ENCODE measurements at places on chromosomes 6 and 20.

- DNase-seq = no peak
These were observed 288.5 kb upstream of the CNR1 start for GRCh38 chr6:88454658-88455057.

- DNase-seq = no peak
These were observed 10.0 kb upstream of the FAM210B start for GRCh38 chr20:56348746-56349145.

DNA sequence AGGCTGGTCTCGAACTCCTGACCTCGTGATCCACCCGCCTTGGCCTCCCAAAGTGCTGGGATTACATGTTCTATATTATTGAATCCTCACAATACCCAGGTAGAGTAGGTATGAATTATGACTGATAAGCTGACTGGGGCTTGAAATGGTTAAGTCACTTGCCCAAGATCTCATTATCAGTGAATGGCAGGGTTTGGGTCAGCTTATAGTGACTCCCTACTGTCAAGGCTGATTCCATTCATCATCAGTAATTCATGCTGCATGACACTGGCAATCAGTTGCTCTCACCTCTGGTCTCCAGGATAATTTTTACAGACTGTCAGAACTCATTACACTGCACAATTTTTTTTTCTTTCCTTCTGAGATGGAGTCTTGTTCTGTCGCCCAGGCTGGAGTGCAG lies 127.6 kb downstream of the KIF13A start:
- DNase-seq = no peak

- no peak for DNase-seq
These were observed 17.1 kb upstream of the BPI start for GRCh38 chr20:38286586-38287531.

DNA sequence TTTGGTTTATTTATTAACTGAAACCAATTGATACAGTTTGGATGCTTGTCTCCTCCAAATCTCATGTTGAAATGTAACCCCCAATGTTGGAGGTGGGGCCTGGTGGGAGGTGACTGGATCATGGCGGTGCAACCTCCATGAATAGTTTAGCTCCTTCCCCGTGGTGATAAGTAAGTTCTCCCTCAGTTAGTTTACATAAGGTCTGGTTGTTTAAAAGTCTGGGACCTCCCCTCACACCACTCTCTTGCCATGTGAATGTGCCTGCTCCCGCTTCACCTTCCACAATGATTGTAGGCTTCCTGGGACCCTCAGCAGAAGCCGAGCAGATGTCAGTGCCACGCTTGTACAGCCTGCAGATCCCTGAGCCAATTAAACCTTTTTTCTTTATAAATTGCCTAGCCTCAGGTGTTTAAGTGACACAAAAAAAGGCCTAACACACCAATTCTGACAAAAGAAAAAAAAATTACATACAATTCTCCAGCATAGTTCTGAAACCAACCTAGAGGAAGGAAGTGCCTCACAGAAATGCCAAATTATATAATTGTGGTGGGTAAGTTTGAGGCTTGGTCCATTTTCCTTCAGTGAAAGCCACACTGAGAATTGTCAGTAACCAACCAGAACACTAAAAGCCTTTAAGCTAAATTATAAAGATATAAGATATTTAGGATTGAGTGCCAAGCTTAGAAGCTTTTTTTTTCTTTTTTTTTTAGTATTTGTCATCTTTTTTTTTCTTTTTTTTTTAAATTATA lies 15.0 kb downstream of the MAP7 start:
- no peak for DNase-seq

DNA sequence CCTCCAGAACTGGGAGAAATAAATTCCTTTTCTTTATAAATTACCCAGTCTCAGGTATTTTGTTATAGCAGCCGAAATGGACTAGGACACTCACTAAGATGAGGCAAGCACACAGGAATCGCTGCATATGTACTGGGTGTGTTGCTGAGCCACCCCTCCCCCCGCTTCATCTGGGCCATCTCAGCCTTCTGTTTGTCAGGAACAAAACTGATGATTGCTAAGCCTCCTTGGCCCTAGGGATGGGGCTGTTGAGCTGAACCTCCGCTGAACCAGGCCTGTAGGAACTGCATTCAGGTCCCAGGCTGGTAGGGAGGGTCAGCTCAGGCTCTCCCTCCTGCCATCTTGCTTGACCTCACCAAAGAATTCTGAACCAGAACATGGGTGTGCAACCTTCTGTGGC lies 108.6 kb downstream of the MAP3K7 start:
- no peak for DNase-seq

GRCh38 chr6:167208819-167209576 lies 51.2 kb upstream of the GPR31 start:
- DNase-seq = no peak

GRCh38 chr20:7371518-7372163 lies 568.6 kb downstream of the HAO1 start:
- no peak for DNase-seq

DNA sequence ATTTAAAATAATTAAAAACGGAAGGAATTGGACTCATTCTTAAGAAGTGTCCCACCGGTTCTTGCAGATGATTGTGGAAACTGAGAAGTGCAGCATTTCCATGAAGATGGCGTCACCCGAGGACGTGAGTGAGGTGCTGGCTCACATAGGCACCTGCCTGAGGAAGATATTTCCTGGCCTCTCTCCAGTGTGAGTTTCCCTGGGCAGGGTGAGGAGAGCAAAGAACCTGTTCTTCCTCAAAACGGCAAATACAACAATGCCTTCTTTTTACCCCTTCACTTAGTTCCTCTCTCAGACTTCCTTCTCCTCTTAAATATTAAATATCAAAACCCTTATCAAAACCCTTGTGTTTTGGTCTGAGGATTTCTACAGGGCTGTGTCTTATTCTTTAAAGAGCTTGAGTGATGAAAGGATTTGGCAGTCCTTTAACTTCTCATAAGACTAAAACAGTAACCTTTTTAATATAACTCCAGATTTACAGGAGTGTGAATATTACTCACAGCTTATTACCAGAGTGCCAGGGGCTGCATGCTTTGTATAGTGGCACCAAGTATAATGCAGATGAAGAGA lies 156.3 kb downstream of the CARMIL1 start:
- no peak for DNase-seq

DNA sequence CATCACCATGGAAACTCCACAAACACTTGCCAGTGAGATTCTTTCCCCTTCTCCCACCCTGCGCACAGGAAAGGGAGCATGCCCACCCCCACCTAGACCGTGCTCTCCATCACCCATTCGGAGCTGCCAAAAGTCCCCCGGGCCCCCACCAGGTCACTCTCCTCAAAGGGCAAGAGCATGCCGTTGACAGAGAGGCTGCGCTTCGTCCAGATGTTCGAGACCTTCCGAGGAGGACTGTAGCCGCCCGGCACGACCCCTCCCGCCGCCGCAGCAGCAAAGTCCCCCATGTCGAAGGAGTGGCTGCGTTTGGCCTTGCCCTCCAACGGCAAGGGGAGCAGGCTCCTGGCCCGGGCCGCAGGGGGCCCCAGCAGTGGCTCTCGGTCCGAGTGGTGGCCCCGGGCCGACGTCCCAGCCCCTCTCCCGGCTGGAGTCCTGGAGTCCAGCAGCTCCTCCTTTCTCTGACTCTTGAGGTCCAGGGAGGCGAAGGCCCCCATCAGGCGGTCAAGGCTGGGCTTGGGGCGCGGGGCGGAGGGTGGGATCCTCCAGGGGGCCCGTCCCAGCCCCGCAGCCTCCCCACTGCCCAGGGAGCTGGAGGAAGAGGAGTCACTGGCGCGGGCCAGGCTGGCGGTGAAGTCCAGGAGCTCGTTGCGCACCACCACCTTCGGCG lies 195.2 kb downstream of the LRFN2 start:
- no peak for DNase-seq

DNA sequence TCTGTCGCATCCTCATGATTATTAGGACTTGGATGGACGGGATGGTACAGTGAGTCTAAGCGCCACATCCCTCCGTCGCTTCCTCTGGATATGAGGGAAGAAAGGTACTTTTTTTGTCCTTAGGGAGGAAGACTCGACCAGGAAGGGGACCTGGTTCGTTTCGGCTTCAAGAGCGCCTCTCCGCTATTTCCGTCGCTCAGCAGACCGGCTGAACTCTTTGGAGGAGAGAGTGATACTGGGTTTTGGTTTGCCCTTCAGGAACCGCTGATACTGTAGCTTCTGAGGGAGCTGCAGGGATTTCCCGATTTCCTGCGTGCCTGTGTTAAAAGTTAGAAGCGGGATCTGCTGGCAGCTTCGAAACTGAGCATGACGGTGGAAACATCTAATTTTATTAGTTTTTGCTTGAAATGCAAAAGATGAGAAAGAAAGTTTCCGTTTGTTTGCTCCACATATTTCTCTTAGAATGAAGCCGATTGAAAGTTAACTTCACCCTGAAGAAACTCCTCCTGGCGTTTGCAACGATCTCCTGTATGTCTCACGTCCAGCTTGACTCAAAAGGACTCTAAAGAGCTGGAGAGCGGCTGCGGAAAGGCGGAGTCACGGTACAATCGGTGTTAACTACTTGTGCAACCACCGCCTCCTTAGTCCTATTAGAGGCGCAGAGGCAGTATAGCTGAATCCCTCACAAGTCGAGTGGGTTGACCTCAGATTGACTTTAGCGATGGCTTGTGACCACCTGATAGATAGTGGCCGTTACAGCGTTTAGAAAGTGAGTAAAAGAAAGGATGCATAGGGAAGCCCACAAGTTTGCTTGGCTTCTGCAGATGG lies 129.4 kb downstream of the TRIM27 start:
- no peak for DNase-seq

GRCh38 chr6:158529629-158530028 lies 30.3 kb upstream of the TMEM181 start:
- no peak for DNase-seq

GRCh38 chr6:158739673-158740072 lies 79.5 kb downstream of the EZR start:
- no peak for DNase-seq

GRCh38 chr6:169984181-169985120 lies 233.0 kb downstream of the ERMARD start:
- no peak for DNase-seq

DNA sequence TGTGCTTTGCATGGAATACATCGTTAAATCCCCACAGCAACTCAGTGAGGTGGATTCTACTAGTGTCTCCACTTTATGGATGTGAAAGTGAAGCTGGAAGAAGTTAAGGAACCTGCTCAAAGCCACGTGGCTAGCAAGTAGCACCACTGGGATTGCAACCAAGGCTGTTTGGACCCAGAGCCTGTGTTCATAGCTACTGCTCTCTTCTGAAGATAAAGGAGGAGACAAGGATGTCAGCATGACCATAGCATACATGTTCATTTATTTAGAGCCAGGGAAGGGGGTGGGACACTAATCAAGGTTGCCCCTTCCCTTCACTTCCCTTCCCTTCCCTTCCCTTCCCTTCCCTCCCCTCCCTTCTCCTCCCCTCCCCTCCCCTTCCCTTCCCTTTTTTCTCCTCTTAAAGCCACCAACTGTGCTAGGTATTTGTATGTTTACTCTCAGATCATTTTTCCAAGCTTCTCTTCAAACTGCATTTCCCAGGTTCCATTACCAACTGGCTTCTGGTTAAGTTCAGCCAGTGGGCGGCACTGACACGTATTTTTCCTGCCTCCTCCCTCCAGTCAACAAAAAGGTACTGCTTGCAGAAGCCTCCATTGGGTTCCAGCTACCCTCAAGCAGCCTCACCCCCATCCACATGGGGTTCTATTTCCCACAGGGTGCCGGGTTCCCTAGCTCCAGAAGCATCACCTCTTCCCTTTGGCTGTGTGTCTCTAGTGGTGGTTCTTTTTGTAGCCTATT lies 134.9 kb downstream of the BCAS1 start:
- no peak for DNase-seq

DNA sequence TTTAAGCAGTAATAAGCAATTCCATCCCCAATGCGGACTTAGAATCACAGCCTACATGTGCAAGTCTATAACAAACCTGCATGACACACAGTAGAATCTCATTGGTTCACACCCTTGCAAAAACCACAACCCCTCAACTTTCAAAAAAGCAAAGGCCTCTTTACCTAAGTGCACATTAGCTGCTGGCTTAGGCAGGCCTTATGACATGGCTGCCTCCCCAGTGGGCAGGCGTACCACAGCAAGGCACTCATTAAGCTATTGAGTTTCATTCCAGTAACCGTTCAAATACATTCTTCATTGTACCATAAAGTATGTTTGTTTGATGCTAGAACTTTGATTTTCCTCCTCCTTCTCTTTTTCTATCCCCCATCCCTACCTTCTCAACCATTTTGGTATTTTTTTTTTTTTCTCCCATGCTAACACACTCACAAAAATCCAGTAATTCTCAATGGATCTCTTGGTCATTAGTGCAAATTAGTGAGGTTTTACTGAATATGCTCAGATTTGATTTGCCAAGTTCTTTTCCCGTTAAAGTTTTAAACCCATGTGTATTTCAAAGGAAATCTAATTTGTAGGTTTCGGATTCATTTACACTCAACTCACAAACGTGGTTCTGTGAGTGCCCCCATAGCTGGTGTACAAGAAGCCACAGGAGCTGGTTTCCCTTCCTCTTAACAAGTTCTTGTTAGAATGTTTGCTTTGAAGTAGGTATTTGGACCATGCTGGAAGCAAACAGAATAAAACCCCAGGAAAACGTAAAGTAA lies 460.4 kb upstream of the RUNX2 start:
- no peak for DNase-seq

GRCh38 chr20:50208085-50208491 lies 17.5 kb downstream of the CEBPB start:
- DNase-seq = no peak

DNA sequence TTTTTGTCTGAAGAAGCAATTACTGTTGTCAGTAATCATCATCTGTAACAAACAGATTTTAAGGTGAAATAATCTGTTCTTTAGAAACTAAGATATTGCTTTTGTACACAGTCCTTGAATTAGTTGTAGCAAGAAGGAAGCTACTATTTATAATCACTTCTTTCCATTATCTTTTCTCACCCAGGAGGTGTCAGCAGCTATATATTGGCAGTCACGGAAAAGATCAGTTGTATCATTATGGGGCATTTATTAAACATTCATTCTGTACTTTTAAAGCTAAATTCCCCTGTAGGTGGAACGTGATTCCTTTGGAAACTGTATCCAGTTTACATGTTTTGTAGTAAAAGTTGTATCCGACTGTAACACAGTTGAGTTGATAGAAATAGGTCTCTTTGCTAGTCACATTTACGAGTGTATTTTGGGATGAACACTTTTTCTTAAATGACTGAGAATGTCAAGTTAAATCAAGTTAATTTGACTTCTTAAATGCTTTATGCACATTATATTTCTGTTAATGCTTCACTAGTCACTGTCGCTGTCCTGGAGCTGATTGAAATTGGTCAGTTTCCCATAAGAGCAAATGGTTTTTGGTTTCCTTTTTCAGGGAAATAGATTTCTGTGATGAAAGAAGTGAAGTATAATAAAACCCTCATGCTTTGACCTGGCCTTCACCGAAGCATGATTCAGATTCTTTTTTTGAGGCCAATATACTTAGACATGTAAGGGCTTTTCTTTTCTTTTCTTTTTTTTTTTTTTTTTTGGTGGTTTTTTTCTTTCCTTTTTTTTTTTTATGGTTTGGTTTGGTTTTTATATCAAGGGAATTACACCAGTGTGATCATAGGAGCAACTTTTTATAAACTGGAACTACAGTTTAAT lies 5.1 kb downstream of the QKI start:
- no peak for DNase-seq

GRCh38 chr6:108733051-108733450 lies 115.2 kb upstream of the ARMC2 start:
- no peak for DNase-seq

- no peak for DNase-seq
These were observed 65.2 kb downstream of the TRAM2 start for GRCh38 chr6:52511572-52512151.

GRCh38 chr6:132964101-132964867 lies 149.9 kb downstream of the RPS12 start:
- no peak for DNase-seq

Measured in stimulated activated CD4-positive, alpha-beta T cell treated with anti-CD3 and anti-CD28 coated beads, TNF-alpha, amount 100 ng/mL, for 24 hours (primary cell).